Right lung (tissue), 10 donors: ENCODE measurements at places on chromosomes 2 and 18.

- DNase-seq, result no peak
Observed at GRCh38 chr2:150141226-150142001, 346.1 kb downstream of the RND3 start.

DNA sequence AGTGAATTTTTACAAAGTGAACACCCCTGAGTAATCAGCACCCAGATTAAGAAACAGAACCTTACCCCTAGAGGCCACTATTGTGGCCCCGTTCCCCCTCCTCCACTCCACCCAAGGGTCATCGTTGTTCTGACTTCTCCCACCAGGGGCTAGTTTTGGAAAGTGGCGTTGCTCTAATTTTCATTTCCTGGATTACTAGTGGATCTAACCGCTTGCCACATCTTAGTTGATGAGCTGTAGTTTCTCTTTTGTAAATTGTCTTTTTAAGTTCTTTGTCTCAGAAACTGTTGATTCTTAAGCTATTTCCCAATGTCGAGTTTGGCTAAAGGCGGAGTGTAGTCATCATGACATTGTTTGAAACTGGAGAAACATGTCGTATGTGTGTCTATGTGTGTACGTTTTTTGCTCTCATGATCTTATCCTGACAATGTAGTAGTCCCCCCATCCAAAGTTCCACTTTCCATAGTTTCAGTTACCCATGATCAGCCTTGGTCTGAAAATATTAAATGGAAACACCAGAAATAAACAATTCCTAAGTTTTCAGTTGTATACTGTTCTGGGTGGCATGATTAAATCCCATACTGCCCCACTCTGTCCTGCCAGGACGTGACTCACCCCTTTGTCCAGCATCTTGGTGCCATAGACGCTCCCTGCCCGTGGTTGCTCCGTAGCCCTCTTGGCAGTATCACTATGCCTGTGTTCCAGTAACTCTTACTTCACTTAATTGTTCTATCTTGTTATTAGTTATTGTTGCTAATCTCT is 71.0 kb upstream of the SP3 start:
- no peak for DNase-seq

DNA sequence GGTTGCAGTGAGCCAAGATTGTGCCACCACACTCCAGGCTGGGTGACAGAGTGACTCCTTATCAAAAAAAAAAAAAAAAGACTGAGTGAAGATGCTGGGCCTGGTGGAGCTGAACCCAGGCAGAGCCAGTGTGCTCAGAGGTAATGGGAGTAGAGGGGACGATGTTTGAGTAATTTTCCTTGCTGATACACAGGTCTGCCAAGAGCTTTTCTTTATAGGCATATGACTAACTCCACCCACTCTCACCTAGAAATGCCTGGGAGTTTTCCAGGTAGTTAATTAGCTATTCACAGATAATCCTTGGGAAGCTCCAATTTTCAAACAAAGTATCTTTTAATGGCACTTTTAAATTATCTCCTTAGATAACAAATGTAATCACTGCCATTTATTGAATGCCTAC is 33.4 kb upstream of the ACSL3 start:
- DNase-seq, result no peak

- DNase-seq, result no peak
Observed at GRCh38 chr2:30031184-30031583, 109.8 kb upstream of the ALK start.

DNA sequence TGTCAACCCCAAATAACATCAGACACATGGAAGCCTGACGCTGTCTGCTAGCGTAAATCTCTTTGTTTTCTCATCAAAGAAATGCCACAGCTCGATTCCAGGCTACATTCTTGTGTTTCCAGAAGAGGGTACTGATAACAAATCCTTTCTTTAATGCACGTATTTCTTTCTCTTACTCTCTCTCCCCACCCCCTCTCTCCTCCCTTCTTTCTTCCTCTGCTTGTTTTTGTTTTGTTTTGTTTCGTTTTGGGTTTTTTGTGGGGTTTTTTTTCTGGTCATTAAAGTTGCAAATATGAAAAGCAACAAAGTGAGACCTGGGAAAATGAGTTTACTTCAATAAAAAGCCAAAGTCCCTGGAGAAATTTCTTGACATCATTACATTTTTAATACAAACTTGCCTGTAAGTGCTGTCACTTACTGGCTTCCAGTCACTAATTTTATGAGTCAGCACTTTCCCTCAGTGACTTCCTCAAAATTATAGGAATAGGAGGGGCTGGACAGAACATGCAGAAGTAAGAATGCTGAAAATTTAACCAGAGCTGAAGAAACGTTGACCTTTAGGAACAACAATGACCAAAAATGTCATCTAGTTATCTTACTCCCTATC is 106.7 kb upstream of the NABP1 start:
- DNase-seq, result peak; percentile 4

- peak; percentile 14 for DNase-seq
Observed at GRCh38 chr18:26089293-26090129, 902 bp downstream of the SS18 start.

GRCh38 chr18:24000613-24001490 is 13.7 kb upstream of the TTC39C start:
- DNase-seq, result no peak

DNA sequence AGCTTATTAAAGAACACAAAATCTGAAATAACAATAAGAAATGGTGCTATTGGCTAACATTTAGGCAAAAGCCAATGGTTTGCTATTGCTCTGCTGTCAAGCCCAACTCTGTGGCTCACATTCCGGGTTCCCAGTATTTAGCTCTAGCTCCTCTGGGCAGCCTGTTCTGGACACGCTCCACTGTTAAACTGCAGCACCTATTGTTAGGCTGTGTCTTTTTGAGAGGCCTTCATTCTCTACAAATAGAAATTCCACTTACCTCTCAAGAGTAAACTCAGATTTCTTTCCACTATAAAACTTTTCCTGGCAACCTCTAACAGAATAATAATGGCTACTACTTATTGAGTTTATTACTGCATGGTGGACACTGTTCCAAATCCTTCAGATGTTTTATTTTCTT is 3.7 kb upstream of the KLHL14 start:
- DNase-seq, result no peak

- DNase-seq, result no peak
Observed at GRCh38 chr2:80969900-80970299, 665.3 kb upstream of the LRRTM1 start.

DNA sequence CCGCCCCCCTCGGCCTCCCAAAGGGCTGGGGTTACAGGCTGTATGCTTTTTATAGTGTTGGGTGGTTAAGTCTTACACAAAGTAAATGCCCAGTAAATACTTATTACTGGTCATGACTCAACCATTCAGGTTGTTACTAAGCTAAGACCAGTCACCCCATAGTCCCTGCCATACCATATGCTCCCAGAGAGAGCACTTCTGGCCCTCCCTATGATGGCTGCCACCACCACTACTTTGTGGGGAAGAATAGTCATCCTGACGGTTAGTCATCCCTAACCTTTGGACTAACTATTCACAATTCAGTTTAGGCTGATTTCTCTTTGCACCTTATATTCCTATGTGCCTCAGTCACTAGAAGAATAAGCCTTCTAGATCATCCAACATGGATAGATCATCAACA is 42.0 kb upstream of the MSH2 start:
- no peak for DNase-seq

DNA sequence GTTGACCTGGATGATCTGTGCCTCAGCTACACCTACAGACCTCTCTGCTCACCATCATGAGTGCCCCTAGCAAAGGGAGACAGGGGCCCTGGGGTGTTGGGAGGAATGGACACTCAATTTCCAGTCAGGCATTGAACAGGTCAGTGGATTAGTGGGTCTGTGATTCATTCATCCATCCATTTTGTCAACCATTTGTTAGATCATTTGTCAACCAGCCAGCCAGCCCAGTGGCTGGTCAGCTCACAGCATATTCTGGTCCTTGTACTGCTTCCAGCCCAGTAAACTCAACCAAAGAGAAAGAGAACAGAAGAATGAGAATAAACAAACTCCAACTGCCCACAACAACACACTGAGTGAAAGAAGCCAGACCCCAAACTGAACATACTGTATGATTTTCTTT is 4.6 kb upstream of the KLF11 start:
- no peak for DNase-seq

DNA sequence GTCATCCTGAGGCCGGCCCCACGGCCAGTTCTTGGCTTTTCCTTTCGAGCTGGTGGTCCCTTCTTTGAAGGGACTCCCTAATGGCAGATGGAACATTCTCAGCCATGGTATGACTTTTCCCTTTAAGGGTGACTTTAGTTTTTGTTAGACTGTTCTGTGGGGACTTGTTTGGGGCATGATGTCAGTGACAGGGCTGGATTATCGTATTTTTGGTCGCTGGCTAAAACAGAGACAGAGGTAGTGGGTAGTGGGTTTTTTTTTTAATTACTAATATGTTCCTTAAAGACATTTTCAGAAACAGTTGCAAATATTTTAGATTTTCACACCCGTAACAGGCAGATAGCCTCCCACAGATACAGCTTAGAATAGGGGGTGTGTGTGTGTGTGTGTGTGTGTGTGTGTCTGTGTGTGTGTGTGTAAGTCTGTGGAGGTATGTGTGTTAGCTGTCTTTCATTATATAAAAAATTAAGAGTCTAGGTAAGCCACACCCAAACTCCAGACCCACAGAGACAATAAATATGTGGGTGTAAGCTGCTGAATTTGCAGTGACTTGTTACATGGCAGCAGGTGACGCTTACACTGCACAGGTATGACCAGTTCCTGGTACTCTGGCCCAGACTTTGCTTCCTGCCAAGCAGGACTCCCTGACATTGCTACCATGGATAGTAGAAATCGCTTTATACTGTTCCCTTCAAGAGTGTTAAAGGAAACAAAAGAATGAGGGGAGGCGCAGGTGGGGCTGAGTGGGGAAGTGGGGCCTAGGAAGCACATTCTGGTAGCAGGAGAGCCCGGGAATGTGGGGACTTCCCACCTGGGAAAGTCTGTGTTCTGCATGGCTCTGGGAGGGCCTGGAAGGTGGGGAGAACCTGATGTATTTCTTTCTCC is 20.9 kb downstream of the NCK2 start:
- no peak for DNase-seq

- no peak for DNase-seq
Observed at GRCh38 chr2:74772046-74772445, 61.9 kb upstream of the HK2 start.

DNA sequence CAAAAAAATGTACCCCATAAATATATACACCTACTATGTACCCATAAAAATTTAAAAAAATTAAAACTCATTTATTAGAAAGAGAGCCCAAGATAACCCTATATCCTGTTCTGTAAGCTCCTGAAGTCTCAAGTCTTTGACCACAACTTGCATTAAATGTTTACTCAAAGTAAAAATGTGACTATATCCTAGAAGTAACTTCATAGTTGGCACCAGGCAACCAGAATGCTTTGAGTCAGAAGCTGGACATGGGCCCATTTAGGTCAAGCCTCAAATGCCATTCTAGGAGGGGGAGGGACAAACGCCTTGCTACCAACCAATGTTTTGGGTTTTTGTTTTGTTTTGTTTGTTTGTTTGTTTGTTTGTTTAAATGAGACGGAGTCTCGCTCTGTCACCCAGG is 9.3 kb upstream of the TBC1D8 start:
- no peak for DNase-seq

GRCh38 chr18:61949946-61950345 is 57.1 kb upstream of the RNF152 start:
- DNase-seq, result no peak

- no peak for DNase-seq
Observed at GRCh38 chr2:54212456-54212855, 43.6 kb downstream of the TSPYL6 start.

DNA sequence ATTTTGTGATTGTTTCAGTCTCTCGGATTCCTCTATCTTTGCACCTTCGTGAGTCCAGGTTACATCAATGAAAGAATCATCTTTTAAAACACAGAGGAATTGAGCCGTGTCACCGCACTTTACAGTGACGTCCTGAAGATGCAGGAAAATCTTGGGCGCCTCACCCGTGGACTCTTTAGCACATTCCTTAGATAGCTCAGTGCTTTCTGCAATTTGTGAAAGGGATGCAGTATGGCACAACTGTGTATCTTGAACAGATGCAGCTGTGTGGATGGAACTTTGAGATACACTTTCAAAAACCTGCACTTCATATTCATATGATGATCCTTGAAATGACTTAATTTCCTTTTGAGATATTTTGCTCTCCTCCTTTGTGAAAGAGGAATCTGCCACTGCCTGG is 50.9 kb downstream of the TTN start:
- no peak for DNase-seq

DNA sequence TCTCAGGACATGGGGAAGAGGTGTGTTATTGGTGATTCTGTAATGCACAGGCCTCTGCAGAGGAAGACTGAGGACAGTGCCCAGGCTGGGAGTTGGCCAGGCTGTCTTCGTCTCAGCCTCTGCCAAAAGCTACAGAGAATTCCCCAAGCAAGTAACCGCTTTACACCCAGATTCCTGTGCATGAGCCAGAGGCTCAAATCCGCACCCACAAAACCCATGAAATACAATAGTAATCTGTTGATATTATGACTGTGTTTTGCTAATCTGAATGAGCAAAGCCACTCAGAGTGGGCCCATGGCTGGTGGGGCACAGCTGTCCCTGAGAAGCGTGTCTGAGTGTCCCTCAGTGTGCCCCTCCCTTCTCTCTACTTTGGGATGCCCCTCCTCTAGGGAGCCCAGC is 149.5 kb upstream of the PXDN start:
- no peak for DNase-seq

DNA sequence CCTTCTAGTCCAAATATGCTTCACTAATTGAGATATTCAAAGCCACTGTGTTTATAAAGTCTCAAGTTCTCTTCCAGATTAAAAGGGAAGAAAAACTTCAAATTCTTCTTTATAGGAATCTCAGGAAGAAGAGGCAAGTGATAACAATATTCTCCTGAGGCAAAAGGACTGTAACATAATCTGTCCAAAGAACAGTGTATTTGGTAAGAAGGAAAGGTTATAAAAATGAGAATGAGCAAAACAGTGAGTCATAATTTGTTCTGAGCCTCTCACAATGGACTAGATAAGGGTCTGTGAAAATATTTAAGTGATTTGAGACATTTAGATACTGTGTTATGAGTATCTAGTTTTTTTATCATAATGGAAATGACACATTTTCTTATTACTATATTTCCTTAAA is 44.3 kb downstream of the SNRPD1 start:
- no peak for DNase-seq

GRCh38 chr2:66794070-66794469 is 359.1 kb downstream of the MEIS1 start:
- no peak for DNase-seq

DNA sequence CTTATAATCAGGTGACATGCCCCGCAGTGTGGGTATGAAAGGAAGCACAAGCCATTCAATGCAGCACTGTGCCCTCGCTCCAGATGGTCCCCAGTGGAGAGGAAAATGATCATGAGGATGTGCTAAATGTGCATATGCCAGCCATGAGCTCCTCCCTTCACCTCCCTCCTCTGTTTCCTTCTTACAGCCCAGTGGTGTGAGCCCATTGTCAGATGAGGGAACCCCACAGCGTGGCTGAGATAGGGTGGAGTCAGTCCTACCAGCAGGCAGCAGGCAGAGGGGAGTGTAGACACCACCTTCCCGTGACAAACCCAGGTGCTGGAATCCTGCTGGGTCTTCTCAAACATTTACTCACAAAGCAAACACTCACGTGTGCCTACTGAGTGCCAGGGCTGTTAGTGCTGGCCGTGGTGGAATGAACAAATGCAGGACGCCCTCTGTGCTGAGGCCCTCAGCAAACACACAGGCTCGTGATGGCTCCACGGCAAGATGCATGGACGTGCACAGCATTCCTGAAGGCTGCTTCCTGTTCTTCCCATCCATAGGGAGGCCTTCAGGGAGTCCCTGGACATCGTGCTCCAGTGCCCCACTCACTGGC is 181.7 kb upstream of the TPO start:
- no peak for DNase-seq

GRCh38 chr2:111617299-111618225 is 266.4 kb downstream of the ANAPC1 start:
- DNase-seq, result no peak

- no peak for DNase-seq
Observed at GRCh38 chr2:230996661-230997060, 740 bp downstream of the SPATA3 start.
